ENCODE measurements at places on chromosomes 4 and X. TPM values are rescaled to one million over a fixed set of nuclear protein-coding genes. Genes with fewer than 3 reads are reported as not detected.

The GPRASP2 gene
- polyA plus RNA-seq = 38.6 TPM

The APLN gene
- polyA plus RNA-seq = 5.5 TPM

The S100P gene
- polyA plus RNA-seq = 1.2 TPM

The PSAPL1 gene
- polyA plus RNA-seq = not detected

The HSFX1 gene
- polyA plus RNA-seq = 1.9 TPM

The LONRF3 gene
- 1.2 TPM for polyA plus RNA-seq

The ASB9 gene
- polyA plus RNA-seq = 11.5 TPM

The C4orf51 gene
- polyA plus RNA-seq = not detected

The FIP1L1 gene
- 104 TPM for polyA plus RNA-seq

The CCDC110 gene
- 1.9 TPM for polyA plus RNA-seq

The MAGEA9 gene
- not detected for polyA plus RNA-seq

The KLB gene
- polyA plus RNA-seq = 0.16 TPM

The HOPX gene
- polyA plus RNA-seq = 12.0 TPM

The GASK1B gene
- 36.8 TPM for polyA plus RNA-seq

The PLAC1 gene
- 5.8 TPM for polyA plus RNA-seq

Data from right renal cortex interstitium (tissue), 3 donors.